Stimulated activated CD4-positive, alpha-beta T cell treated with anti-CD3 and anti-CD28 coated beads, Interleukin-2, amount 100 ng/mL, for 24 hours (primary cell): ENCODE measurements at places on chromosomes 7 and 10.

GRCh38 chr7:149707448-149707886 is 65.9 kb downstream of the ZNF467 start:
- DNase-seq = no peak

- no peak for DNase-seq
Measured at GRCh38 chr7:33710608-33711007, 194.7 kb upstream of the BMPER start.

DNA sequence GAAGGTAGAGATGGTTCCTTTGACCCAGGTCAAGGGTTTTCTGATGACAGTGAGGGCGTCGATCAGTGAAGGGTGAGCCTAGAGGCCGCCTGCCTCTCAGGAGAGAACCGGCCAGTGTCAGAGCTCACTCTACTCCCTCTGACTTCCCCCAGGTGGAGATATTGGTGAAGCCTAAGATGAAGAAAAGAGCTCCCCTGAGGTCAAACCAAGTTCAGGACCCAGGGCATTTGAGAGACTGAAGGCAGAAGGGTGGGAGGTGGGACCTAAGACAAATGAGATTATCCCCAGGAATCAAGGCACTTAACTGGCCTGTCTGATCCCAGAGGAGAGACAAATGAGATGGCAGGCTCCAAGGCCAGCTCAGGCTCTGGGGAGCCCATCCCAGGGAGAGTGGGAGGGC is 104.7 kb downstream of the CDH23 start:
- DNase-seq = no peak

DNA sequence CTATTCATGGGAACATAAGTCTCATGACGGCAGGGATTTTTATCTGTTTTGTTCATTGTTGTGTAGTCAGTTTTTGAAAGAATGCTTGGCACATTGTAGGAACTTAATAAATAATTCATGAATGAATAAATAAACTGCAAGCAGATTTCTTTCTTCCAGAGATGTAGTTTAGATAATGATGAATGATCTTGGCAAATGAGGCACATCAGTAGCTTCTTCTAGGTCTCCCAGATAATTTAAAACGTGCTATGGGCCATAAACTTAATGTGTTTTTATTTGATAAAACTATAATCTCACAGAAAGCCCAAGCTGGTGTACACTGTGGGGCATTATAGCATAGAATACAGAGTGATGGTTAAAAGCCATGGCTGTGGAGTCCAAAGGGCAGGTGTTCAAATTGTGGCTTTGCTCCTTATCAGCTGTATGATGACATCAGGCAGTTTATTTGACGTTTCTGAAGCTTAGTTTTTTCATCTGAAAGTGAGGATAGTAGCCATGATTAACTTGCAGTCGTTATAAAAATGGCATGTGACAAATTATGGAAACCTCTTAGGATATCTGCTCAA is 3.5 kb downstream of the MGAM start:
- DNase-seq = no peak

- no peak for DNase-seq
Measured at GRCh38 chr7:86477343-86477935, 166.3 kb upstream of the GRM3 start.

DNA sequence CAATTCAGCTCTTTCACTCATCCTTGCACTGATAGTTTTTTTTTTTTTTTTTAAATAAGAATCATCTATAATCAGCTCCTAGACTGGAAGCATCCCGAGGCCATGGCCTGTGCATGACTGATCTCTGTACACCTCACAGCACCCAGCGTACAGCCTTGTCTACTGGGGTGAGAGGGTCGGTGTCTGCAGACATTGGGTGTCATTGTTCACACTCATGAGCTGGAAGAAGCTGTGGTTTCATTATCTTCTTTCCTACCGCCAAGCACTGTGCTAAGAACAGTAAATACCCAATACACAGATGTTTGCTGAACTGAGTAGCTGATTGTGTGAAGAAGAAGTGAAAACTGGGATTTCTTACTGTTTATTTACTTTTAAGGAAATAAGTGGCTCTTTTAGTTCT is 123.6 kb downstream of the CLEC2L start:
- DNase-seq = no peak

DNA sequence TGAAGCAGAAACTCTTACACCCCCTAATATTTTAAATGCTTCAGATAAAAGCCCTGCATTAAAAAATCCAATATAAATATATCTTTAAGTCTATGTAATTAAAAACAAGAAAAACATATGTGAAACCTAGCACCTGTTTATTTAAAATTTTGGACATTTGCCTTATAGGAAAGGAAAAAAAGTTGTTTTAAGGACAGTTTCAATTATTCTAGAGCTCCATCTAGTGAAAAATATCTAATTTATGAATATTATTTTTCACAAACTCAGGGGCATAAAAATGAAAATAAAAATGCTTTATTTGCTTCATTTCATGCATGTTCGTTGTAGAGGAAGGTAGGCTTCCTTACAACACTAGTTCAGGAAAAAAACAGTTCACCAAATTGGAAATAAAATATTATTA is 26.1 kb downstream of the ENKUR start:
- no peak for DNase-seq
